ENCODE measurements at places on chromosomes 5 and 9.

DNA sequence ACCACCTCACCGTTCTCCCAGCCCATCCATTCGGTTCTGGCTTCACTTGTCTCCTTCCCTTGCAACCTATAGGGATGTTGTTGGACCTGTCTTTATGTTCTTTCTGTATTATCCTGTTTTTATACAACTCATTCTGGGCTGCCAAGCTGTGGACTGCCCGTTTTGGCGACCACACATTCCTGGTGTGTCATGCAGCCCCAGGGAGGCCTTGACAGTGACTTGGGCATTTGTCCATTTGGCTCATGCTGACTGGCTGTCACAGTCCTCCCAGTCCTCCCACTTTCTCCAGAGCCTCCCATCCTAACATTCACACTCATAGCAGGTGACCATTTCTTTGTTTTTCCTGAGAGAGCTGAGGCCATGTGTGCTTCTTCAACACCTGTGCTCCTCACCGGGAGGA lies 136.4 kb downstream of the SLF1 start:
- DNase-seq: no peak

DNA sequence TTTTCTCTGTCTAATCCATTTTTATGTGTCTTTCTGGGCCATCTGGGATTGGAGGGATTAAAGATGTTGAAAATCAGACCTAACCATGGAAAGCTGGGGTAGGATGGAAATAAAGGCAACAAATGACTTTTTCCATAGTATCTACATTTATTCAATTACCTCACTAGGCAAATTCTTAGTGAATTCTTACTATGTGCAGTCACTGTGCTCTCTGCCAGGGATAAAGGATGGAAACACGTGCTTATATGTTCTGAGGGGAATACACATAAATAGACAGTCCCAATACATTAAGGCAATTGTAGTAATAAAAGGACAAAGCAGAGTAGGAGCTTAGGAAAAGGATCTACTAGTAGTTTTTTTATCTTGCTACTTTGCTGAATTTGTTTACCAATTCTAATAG lies 214.2 kb downstream of the PRR16 start:
- no peak for DNase-seq

GRCh38 chr5:51476431-51476830 lies 93.2 kb downstream of the ISL1 start:
- no peak for DNase-seq

GRCh38 chr9:128101231-128101661 lies 26.3 kb downstream of the PTGES2 start:
- DNase-seq: no peak

DNA sequence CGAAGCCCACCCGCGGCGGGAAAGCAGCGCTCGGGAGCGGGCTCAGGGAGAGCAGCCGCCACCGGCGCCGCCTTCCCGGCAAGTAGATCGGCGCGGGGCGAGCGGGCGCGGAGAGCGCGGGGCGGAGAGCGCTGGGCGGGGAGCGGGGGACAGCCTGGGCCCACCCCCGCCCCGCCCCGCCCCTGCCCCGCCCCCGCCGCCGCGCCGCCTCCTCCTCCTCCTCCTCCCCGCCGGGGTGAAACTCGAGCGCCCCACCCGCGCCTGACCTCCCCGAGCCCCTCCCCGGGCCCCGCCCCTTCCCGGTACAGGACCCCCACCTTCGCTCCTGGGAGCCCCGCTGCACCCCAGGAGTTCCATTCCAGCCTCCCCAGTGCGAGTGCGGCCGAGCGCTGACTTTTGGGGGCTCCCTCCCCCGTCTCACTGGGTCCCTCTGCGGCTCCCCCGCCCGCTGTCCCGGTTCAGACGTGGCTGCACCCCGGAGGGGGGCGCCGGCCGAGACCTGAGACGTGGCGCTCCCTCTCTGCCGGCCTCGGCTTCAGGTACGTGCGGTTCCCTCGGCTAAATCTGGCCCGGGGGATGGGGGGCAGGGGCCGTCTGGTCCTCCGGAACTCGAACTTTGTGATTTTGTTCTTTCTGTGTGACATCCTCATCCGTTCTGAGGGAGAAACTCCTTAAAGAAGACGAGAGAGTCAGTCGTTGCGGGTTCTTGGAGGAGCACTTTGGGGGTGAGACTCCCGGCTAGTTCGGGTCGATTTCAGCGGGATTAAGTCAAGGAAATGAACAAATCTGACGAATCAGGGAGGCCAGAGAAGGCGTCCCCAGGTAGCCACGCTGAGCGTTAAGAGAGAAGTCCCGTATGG lies at the start of gene SEMA5A:
SEMA5A (minus strand) TSS at position 84 of the 860 bp plus-strand sequence. CDS start 166,129 bp downstream, outside the sequence.
- no peak for DNase-seq
